ENCODE measurements at places on chromosomes 6 and 20. TPM values are rescaled to one million over a fixed set of nuclear protein-coding genes. Genes with fewer than 3 reads are reported as not detected.

Gene CGA
- total RNA-seq = not detected

Gene SLC22A16
- total RNA-seq = 1.4 TPM

Gene PRR18
- 1.0 TPM for total RNA-seq

Gene GRM4
- total RNA-seq = not detected

All from mesenteric fat pad (tissue), 1 donor.